ENCODE measurements at places on chromosomes 3 and 15.

GRCh38 chr3:6571448-6571847, 289.5 kb upstream of the GRM7 start:
- DNase-seq: no peak

GRCh38 chr3:10777627-10778026, 38.4 kb upstream of the SLC6A11 start:
- no peak for DNase-seq

- DNase-seq: no peak
Observed at GRCh38 chr3:26259176-26259575, 363.4 kb upstream of the LRRC3B start.

GRCh38 chr3:72789786-72790185, 58.5 kb downstream of the SHQ1 start:
- DNase-seq: no peak

DNA sequence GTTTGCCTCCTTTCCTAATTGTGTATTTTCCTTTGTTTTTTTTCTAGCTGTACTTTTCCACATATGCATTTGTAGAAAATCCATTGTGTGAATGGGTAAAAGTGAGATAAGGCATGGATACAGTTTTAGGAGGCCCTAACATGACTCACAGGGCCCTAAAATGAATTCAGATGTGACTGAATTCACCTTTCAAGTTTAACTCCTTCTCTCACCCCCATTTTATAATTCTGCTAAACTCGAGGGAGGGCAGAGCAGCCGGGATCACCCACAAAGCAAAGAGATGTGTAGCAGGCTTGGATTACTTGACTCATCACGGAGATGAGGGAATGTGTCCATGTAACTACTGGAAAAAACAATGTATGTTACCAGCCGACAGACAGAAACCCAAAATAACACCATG, 59.9 kb downstream of the FOXP1 start:
- DNase-seq: no peak

DNA sequence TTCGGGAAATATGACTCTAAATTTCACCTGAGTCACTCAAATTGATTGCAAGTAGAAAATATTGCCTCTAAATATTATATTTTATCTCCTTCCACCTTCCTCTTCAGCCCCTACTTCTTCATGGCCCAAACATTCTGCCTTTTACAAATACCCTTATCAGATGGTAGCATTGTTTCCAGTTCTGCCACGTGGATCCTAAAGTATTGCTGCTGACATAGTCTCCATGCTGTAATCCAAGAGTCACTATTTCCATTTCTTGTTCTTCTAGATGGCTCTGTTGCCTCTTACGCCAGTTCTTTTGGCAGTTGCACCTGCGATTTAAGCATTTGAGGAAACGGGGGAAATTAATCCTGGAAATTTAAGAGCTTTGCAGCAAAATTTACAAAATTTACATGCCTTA, 13.6 kb downstream of the LMOD3 start:
- DNase-seq: no peak

- DNase-seq: no peak
Observed at GRCh38 chr15:49044002-49044401, 2.2 kb downstream of the SECISBP2L start.

- DNase-seq: no peak
Observed at GRCh38 chr15:40438712-40439111, 2.0 kb upstream of the BAHD1 start.

GRCh38 chr15:30824518-30825195, 79.1 kb upstream of the FAN1 start:
- no peak for DNase-seq

DNA sequence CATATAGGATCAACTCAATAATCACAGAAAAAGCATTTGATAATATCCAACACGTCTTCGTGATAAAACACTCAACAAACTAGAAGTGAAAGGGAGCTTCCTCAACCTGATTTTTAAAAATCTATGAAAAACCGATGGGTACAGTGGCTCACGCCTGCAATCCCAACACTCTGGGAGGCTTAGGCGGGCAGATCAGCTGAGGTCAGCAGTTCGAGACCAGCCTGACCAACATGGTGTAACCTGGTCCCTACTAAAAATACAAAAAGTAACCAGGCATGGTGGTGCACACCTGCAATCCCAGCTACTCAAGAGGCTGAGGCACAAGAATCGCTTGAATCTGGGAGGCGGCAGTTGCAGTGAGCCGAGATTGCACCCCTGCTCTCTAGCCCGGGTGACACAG, 2.2 kb upstream of the MFGE8 start:
- DNase-seq: no peak

DNA sequence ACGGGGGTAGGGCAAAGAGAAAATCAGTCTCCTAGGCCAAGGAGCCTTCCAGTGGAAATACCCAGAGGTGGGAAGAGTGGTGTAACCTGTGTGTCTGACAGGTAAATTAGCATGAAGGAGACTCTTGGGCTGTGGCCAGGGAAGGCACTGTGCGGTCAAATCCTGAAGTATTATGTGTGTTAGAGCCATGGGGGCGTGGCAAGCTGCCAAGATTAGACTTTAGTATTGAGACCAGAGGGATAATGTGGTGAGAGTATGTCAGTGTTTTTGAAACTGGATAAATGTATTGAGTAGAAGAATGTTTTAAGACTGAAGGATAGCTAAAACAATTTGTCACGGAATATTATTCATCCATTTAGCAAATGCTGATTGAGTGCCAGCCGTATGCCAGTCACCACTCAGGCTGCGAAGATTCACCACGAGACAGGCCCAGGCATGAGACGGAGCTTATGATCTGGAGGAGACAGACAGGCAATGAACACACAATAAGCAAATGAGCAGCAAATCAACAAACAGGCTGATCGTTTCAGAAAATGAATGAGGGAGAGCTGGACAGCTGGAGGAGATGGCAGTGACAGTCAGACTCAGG, 445.9 kb downstream of the MCTP2 start:
- no peak for DNase-seq

DNA sequence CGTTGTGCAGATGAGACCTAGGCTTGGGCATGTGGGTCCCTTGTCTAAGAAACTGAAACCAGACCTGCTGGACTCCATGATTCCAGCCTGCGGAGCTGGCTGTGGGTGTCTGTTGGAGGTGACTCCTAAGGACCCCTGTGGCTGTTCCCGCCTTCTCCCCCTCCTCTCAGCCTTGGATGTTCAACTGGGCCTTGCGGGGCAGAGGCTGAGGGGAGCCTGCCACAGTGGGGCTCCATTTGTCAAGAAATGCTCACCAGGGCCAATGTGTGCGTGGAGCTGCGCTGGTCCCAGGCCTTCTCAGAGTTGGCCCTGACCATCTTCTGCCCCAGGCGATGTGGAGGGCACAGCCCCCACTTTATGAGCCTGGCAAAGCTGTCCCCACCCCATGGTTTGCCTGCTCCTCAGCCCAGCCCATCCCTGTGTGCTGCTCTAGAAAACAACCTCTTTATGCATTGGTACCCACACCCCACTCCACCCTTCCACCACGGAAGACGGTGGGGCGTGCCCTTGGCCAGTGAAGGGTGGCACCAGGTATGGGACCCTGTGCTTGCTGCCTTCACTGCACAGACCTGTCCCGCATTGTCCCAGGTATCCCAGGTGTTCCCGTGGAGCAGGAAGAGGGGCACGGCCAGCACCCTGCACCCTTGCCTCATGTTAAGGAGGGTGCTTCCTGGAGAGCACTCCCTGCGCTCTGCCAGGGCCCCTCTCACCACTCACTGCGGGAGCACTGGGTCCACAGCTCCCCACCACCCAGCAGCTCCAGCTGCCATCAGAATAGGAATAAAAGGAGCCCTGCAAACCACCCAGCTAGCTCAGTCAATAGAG, 7.9 kb downstream of the MESP2 start:
- no peak for DNase-seq

DNA sequence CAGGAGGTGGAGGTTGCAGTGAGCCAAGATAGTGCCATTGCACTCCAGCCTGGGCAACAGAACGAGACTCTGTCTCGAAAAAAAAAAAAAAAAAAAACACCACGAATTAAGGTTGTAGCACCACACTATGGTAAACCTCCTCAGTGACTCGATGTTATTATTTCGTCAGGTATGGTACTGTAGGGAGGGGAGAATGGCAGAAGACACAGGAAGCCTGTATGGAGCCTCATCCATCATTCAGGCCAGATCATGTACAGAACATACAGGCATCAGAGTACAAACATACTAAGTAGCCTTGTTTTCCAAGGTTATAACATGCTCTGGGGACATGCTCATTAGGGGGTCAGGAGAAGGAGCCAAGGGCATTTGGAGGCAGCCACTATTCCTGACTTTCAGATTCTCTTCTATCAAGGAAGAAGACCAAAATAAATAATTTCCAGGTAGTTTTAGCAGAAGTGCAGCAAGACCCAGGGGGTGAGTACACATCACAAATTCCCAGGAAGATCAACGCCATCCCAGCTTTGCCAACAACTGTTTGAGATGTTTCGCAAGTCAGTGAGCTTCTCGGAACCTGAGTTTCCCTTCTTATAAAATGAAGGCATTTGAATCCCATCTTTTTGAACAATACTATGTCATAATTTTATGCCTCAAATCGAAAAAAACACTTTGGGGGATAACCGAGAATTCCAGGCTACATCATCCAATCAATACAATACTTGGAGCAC, 79.8 kb downstream of the FOXP1 start:
- peak; percentile 60 for DNase-seq

- DNase-seq: no peak
Observed at GRCh38 chr3:138327831-138328230, 1.8 kb downstream of the NME9 start.

GRCh38 chr3:105626739-105627138, 242.1 kb downstream of the CBLB start:
- no peak for DNase-seq

DNA sequence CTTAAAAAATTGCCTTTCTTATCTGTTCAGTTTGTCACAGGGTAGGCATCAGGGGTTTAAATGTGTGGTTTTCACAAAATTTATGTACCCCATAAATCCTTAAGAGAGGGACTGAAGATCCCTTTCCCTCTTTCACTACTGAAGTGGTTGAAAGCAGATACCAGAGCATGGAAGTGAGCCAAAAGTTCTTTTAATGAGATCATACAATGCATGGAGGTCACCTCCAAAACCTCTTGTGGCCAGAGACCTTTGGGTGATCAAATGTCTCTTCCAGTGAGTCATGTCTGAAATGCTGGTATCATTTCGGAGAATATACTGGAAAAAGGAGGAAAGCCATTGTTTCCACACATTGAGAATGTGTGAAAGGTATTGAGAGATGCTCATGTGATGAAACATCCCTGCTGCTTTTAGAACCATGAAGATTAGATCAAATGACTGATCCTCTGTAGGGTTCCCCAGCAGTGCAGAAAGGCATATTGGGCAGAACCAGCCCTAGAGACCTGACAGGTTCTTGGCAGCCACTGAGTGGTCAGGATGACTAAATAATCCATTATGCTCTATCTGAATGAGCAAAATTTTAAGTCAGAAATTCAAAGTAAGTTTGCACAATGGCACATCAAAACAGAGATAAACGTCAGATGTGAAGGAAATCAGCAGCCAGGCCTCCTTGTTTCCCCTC, 165.8 kb upstream of the SLC2A2 start:
- DNase-seq: peak; percentile 81

- no peak for DNase-seq
Observed at GRCh38 chr3:36674816-36675215, 89.5 kb downstream of the DCLK3 start.

GRCh38 chr3:177062052-177062732, 135.1 kb downstream of the TBL1XR1 start:
- no peak for DNase-seq

DNA sequence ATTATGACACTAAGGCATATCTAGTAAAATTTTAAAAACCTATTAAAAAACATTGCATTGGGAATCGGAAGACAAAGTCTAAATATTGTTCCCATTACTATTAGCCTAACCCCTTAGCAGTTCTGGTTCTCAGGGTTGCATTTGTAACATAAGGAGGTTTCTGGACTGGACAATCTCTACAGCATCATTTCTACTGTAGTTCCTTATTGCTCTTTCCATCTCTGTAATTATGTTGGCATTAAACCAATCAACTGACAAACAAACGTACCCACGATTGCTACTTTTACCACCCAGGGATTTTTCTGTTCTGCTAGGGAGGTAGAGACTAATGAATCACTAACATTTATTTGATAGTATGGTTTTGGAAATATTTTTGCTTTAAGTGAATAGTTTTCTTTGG, 190.8 kb downstream of the CBLB start:
- no peak for DNase-seq

GRCh38 chr3:45109771-45110508, 36.2 kb downstream of the CDCP1 start:
- DNase-seq: no peak

DNA sequence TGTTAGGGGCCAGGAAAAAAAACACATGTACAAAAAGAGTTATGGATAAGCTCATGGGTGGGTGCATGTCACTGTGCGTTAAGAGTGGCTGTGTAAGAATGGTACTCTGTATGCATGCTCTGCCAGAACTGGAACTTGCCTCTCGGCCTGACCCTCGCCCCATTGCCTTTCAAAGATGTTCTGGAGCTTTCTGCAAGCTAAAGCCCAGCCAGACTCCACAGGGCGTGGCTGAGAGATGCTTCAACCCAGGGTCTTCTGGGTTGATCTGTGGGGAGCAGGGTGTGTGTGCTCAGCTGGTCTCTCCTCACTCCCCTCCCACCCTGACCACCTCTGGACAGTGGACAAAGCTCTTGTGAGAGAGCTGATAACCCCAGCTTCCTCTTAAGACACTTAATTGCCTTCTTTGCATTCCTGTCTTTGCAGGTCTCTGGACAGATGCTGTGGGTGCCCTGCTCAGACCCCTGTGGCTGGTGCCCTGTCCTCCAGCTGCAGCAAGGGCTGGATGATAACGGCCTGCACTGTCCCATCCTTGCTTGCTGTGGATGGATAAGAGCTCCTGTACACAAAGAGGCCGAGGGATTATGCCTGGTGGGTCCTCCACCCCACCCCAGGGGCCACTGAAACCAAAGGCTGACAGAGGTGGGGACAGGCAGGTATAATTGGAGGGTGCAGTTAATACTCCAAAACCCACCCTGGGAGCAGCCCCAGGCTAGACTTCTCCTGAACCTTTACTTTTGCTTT, 28.7 kb downstream of the ALDH1L1 start:
- no peak for DNase-seq

GRCh38 chr3:187746442-187747281, 1.4 kb upstream of the BCL6 start:
- DNase-seq: no peak

GRCh38 chr3:167830007-167830406, 94.5 kb downstream of the SERPINI1 start:
- DNase-seq: no peak

GRCh38 chr3:178203165-178203564, 333.1 kb upstream of the KCNMB2 start:
- no peak for DNase-seq

DNA sequence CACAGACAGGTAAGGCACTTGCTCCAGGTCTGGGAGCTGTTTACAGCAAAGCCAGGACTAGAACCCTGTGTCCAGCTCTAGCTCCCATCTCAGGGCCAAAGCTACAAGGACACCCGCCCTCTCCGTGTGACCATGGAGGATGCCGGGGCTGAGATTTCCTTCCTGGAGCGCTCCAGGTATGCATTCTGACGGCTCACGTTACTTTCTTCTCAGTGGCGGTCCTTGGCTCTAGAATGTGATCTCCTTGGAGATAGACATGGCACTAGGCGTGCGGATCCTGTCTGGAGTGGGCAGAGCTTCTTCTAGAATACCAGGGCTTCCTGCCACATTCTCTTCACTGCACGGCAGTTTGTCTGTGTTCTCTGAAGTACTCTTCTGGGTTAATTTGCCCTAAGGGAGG, 185.7 kb downstream of the OPA1 start:
- DNase-seq: no peak
